ENCODE measurements at places on chromosomes 7 and 10.

- no peak for DNase-seq
Observed at GRCh38 chr7:29337546-29338116, 143.1 kb downstream of the CHN2 start.

GRCh38 chr10:100824886-100825285 lies 79.5 kb downstream of the PAX2 start:
- no peak for DNase-seq

DNA sequence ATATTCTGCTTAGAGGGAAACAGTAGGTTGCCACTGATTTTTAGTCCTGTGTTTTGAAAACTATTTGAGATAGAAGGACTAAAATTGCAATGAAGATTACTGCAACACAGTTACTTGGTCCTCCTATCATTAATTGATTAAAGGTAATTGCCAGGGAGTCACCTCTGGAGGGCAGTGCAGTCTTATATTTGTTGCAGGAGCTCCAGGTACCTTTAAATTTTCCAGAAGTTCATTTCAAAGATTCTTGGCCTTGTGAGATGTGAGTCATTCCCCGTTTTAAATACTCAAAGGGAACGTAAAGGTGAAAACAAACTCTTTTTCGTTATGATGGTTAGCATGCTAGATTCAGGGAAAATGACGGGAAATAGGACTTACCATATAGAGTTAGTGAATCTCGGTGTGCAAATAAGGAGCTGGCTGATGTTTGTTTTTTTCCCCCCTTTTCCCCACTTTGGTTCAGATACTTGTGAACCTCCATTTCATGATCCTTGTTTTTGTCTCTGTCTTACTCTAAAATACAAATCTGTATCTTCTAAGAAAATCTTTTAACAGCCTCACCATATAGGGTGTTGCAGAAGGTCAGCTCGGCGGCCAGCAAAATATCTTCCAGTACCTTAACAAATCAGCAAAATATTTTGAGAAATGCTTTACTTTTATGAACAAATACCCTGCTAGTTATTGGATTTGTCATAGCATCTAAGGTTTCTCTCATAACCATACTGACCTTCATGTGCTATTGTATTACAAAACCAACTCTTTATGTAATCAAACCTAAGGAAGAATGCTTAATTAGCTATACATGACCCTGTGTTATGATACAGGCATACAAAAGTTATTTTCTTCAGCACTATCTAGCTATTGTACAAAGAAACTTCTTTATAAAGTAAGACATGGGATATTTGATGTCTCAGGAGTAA lies 143.0 kb upstream of the HDAC9 start:
- DNase-seq: peak; percentile 77

DNA sequence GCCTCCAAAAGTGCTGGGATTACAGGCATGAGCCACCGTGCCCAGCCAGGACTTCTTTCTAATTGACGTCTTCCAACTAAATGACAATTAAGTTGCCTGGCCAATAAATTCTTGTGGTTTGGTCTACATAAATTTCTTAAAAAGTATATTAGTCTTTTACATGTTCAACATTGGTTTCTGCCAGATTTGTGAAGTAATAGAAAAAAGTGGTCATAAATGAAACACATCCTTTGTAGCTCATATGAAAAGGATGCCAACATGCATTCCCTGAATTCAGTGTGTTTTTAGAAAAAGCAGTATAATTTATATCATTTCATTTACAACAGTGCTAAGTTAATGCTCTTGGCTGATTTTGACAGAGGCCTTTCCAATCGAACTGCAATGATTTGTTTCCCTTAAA lies 215.0 kb downstream of the TAX1BP1 start:
- no peak for DNase-seq

- DNase-seq: peak; percentile 15
Observed at GRCh38 chr10:123945325-123945920, 53.8 kb upstream of the CPXM2 start.

- peak; percentile 98 for DNase-seq
Observed at GRCh38 chr7:158740657-158741293, 36.2 kb upstream of the NCAPG2 start.
